ENCODE measurements at places on chromosomes 16 and 17.
A peak's percentile ranks its signal among the peaks of the same experiment; 100 is the strongest.

GRCh38 chr16:4217204-4218131 lies 24.4 kb downstream of the SRL start:
- no peak for DNase-seq

DNA sequence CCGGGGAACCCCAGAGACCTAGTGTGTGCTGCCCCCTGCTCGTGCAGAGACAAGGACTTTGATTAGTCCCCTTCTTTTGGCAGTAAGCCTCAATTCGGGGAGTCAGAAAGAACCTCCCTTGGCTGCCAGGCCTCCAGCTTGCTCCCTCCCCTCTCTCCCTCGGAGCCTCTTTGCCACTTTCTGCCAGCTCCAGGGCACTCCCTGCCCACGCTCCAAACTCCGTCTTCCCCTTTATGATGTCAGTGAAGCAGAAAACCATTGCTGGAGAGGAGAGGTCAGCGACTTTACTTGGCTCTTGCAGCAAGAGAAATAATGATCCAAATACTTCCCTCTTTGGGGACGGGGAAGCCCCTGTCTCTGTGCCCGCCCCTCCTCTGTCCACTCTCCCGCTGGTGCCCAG lies 28.1 kb downstream of the TTYH2 start:
- DNase-seq: no peak

DNA sequence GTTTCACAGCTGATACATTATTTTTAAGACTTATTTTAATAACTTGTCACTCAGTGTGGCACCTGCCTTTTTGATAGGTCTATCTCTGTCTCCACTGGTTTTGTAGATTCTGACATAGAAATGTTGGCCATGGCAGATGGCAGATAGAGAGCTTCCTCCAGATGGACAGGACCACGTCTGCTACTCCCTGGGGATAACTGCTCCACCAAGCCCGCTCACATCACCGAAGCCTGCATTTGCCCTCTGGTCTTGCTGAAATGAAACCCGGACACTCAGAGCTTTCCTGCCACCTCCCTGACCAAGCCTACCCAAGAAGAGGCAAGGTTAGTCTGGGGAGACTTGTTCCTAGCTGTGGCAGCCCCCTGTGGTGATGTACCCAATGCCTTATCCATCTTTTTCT lies 16.4 kb upstream of the HAP1 start:
- no peak for DNase-seq

DNA sequence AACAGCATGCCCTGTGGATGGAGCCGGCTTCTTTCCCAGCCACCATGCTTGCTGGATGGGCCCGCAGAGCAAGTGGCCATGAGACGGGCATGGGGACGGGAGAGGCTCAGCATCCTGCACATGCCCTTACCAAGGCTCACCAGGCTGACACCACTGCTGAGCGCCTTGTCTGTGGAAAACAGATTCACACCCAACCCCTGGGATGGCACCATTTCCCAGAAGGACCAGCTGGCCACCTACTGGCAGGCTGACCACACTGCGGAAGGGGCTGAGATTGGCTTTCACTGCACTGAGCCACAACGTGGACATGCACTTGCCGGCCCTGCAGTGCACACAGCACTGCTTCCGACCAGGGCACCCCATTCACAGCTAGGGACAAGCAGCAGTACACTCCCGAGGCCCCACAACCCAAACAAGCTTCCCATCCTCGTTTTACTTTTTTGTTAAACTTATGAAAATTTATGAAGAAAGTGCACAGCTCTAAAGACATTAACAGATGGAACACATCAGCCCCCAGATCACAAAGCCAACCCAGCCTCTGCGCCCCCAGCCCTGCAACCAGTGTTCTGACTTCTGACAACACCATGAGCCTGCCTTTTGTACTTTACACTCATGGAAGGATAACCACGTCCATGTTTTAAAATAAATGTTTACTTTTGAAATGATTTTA lies 13.9 kb upstream of the KRTAP17-1 start:
- no peak for DNase-seq

DNA sequence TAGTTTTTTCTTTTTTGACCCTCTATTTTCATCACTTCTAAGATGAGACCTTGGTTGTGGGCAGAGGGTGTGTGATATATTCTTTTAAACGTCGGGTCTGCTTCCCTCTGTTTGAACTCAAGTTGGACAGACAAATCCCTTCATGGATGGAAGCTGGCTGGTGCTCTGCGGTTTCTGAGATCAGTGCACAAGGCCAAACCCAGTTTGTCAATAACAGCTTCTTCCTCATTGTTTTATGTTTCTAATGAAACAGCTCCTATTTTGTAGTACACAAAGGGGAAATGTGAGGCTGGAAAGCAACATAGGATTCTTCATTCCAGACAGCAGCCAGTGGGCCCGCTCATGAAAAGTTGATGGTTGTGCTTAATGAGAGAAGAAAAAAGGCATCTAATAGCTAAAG lies 159.6 kb downstream of the PRKCA start:
- no peak for DNase-seq

- no peak for DNase-seq
Observed at GRCh38 chr16:84847564-84848355, 28.0 kb downstream of the CRISPLD2 start.

DNA sequence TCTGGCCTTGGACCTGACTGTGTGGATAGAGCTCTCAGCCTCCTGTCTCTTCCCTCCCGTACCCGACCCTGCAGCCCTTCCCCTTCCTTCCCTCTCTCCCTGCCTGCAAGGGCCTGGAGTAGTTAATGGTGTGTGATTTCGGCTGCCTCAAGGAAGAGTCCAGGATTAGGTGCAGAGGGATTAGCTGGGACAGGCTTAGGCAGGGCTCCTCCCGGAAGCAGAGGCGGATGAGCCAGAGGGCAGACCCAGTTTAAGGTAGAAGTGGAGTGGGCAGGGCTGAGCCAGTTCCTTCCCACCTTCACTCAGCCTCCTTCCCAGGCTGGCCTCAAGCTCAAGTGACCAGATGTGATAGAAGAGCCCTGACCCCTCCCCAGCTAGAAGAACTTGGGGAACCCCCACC lies 16.8 kb downstream of the GUCY2D start:
- DNase-seq: no peak

DNA sequence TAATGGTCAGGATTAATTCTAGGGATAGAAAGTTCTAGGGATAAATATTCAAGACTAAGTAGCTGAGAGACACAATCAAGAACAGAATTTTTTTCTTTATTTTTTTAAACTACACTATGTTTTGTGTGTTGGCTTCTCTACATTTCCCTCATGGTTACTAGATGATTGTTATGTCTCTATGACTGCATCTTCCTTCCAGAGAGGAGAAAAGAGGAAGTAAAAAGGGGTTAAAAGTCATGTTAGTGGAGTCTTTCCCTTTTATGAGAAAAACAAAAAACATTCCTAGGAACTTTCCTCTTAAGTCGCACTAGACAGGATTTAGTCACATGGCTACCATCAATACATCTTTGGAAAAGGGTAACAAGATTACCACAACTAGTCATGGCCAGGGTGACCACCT lies 375.0 kb downstream of the KCNJ2 start:
- DNase-seq: no peak

DNA sequence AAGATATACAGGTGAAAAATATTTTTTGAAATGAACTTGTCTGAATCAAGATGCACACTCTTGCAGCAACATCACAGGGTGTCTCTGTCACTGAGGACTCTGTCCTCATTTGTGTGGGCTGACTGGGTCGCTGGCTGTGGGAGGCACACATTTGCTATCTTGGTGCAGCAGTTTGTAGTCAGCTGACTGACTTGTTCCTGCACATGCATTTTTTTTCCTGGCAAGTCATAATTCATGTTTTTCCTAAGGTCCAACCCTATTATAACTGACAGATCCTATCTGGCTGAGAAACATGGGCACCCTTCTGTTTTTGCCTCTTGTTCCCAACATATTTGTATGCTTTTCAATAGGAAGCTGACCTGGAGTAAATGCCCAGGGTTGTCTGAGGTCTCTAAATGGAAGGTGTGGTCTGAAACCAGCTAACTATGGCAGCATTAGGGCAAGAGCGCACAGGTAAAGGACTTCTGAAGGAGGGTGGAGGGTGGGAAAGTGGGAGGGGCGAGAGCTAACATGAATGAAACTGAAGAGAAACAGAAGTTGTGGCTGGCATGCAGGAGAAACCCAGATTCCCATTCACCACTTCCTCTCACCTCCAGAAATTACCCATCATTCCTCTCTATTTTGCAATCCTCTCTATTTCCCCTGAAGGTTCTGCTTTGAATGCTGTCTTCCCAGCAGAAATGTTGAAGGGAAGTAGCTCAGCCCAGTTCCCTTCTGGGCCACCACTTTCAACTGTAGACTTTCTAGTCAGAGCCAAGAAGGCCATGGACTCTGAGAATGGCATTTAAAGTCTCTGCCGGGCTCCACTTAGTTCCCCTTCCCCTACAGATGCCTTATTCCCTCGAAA lies 166.1 kb downstream of the PRKCA start:
- DNase-seq: no peak

GRCh38 chr17:49692751-49693150 lies 14.9 kb upstream of the SPOP start:
- DNase-seq: no peak

DNA sequence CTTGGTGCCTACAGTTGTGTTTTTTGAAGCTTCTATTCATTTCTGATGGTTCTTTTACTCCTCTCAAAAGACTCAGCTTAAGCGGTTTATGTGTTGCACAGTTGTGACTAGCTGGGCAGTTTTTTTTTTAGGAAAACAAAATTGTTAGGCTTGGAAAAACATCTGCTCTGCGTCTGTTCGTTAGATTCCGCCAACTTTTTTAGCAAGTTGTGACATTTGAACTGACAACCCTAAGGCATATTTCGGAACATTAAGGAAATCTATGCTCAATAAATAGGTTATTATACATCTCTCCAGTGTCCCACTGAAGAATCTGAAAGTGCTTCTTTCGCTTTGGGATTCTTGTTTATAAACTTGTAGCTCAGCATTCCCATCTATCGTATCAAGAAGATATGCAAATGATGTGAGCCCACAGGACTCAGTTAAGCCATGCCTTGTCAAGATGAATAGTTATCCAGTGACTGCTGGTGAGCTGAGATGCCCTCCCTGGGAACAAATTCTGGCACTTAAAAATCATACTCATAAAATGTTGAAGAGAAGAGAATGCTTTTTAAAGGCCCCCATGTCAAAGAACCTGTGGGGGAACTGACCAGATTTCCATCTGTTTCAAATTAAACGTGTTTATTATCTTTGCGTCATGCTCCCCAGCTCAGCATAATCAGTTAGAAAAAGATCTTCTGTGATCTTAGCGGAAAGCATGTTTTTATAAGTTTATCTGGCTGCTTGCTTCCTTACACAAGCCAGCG lies 109.0 kb upstream of the FAM20A start:
- no peak for DNase-seq

DNA sequence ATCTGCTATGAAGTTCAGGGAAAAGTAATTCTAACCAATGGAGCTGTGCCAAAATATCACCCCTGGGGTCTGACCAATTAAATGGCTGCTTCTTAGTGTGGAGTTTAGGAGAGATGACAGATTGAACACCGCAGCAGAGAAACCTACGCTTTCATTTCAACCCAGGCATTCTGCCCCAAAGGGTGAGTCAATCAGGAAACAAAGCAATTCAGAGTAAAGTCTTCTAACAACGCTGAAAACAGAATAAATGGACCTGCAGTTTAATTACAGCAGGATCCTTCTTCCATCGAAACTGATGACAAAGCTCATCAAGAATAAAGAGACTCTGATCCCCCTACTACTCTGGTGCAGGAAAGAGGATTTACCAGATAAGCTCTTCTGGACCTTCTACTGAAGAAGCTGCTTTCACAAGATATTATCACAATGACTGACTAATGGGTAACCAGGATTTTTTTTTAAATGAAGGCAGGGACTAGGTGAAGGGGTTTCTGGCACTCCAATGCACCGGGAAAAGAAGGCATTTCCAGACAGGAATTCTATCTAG lies 16.7 kb downstream of the RFFL start:
- peak; percentile 52 for DNase-seq

GRCh38 chr16:50213939-50214519 lies 52.3 kb upstream of the ADCY7 start:
- DNase-seq: peak; percentile 19

GRCh38 chr16:87165151-87165550 lies 152.0 kb downstream of the C16orf95 start:
- no peak for DNase-seq

Measured in activated CD4-positive, alpha-beta T cell treated with anti-CD3 and anti-CD28 coated beads for 4 hours (primary cell).